Endothelial cell of umbilical vein (primary cell): ENCODE measurements at places on chromosomes 4 and X.

GRCh38 chr4:111943796-111944203, 201.5 kb upstream of the FAM241A start:
- DNase-seq, result peak; percentile 30

DNA sequence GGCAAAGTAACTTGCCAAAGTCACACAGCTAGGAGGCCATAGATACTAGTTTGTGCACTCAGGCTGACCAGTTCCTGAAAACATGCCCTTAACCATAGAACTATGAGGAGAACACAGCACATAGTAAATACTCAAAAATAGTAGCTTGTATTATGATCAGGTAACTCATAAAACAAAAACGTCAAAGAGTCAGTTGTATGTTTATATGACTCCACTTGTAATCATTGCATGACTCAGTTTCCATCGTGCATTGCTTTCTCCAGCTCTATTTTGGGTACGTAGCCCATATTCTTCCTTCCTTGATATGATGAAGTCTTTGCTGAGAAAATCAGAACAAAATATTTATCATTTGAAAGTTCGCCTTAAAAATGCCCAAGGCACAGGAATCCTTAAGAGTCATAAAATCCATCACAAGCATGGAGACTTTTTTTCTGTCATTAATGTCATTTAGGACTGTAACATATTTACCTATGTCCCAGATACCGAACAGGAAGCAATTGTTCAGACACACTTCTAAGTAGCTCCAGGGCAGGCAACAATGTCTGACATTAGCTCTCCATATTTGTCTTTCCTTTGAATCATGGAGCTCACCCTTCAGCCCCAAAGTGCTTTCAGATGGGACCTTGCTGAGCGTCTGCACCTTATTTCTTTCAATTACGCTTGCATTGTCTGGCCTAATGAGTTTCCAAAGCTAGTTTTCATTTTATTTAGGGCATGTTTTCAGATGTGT, 11.2 kb upstream of the MID1 start:
- DNase-seq, result no peak

DNA sequence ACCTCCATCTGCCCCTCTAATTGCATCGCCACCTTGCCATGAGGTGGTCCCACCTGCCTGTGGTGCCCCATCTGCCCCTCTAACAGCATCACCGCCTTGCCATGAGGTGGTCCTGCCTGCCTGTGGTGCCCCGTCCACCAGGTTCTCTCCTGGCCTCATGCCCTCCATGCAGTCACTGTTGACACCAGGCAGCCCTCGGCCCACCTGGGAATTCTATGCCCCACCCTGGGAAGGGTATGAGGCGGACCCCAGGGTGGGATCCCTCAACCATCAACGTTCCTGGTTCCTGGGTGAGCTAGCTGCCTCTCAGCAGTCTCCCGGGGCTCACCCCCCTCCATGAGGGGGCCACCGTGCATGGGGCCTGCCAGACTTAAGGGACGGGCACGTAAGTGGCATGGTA, 38.9 kb downstream of the ACOX3 start:
- no peak for DNase-seq

GRCh38 chrX:41445781-41446358, 1.3 kb upstream of the NYX start:
- DNase-seq, result no peak

GRCh38 chr4:44725726-44726037, 674 bp downstream of the GNPDA2 start:
- no peak for DNase-seq
